ENCODE measurements at places on chromosomes 5 and 9.
A peak's percentile ranks its signal among the peaks of the same experiment; 100 is the strongest.

- no peak for DNase-seq
These were observed 81.6 kb upstream of the KLF4 start for GRCh38 chr9:107571148-107571547.

DNA sequence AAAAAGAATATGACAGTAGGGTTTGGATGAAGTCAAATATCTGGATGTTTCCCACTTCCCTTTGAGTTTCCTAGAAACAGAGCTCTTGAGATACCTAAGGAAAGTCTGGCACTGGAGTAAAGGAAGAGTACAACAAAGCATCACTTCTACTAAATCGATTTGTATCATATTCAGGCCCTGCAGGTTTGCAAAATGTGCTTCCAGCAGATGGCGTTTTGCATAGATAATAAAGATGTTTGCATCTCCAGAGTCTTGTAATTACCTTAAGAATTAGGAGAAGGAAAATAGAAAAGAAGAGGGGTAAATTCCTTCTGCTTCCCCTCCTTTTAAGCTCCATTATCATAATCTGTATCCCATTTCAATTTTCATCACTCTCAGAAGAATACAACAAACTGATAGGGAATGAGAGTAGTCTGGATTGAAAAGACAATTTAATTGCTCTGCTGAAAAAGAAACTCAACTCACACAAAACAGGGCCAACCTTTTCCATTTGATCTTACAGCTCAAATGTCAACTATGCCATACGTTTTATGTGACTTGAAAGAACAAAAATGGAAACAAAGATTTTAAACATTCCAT is 380.4 kb downstream of the PTPRD start:
- peak; percentile 47 for DNase-seq

DNA sequence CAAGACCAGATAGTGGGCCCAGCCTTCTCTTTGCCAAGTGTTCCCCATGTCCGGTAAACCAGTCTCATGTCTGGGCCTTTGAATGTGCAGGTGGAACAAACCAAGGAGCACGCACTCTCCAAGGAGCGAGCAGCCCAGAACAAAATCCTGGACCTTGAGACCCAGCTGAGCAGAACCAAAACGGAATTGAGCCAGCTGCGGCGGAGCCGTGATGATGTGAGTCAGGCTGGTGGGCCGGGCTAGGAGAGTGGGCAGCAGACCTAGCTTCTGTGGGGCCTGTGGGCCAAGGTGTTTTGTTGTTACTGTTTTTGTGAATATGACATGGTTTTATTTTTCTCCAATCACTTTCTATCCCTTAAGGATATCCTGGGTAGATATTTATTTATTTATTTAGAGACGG is 5.6 kb upstream of the GLE1 start:
- no peak for DNase-seq

- no peak for DNase-seq
These were observed 52.1 kb downstream of the AQP7 start for GRCh38 chr9:33350310-33350709.

GRCh38 chr9:97993000-97993399 is 9.9 kb downstream of the ANP32B start:
- no peak for DNase-seq

DNA sequence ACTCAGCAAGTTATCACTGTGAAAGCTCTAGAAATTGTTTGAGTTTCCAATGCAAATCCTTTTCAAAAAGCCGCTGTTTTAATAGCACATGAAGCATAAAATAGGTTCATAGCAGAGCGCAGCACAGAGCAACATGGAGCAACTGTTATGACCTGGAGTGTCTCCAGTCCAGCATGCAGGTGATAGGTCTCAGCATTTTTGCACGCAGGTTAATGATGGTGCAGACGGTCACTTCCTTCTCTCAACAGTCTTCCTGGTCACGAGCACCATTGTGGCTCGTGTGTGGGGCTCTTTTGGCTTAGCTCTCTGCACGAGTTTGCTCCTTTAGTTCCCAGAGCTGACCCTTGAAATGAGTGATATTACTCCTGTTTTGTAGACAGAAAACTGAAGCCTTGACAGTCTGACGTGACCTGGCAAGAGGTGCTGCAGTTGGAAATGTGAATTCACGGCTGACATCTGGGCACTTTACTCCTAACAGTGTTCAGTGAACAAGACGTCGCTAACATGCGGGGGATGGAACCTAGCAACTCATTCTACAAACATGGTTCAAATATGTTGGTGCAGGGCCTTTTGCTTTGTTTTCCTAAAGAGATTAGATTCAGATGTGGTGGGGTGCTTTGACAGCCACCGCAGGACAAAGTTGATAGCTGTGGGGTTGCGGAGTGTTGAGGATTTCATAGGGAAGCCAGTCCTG is 10.0 kb downstream of the TENT4A start:
- peak; percentile 30 for DNase-seq

- no peak for DNase-seq
These were observed 7.6 kb downstream of the MAP3K1 start for GRCh38 chr5:56822981-56823380.

DNA sequence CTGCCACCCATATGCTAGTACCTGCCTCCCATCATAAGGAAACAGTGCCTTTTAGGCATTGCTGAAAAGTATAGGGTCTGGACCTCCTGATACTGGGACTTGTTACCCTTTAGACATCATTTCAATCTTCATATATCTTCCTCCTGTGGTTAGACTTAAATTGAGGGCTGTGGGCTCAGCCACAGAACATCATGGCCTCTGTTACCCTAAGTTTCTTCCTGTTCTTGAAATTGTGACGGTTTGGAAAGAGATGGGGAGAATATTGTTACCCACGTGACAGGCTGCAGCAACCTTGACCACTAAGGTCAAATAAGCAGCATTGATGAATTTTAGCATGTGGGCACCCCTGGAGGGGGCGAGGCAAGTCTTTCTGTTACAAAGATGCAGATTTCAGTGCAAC is 87.7 kb downstream of the PDE8B start:
- no peak for DNase-seq

- DNase-seq: no peak
These were observed 186.8 kb upstream of the NFIB start for GRCh38 chr9:14500705-14501104.

DNA sequence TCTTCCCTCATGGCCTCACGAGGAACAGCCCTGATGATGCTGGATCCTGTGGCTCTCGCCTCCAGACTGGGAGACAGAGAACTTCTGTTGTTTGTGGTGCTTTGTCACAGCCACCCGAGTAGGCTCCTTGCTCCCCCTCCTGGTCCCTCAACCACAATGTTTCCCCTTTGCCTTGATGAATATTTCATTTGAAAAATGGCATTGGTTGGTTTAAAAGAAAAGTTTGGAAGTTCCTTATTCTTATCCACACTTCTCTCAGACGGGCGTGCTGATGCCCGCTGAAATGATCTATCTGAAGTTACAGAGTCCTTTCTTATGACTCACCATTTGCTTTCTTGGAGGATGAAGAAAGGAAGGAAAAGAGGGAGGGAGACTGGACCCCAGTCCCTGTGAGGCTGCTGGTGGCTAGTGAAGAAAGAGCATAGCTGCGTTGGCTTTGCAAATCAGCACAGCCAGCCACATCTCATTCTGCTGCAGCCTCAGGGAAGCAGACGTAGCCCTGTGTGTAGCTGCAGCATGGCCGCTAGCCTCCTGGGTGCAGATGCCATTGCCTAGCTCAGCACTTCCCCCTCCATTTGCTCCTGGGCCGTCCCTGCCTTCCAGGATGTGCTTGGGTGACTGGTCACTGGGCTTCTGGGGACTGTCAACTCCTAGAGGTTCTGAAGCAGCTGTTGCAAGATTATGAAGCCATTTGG is 185.9 kb downstream of the ERCC6L2 start:
- DNase-seq: peak; percentile 77

GRCh38 chr5:95704150-95704549 is 21.4 kb upstream of the SPATA9 start:
- peak; percentile 35 for DNase-seq

GRCh38 chr9:10744669-10745068 is 131.9 kb upstream of the PTPRD start:
- no peak for DNase-seq

DNA sequence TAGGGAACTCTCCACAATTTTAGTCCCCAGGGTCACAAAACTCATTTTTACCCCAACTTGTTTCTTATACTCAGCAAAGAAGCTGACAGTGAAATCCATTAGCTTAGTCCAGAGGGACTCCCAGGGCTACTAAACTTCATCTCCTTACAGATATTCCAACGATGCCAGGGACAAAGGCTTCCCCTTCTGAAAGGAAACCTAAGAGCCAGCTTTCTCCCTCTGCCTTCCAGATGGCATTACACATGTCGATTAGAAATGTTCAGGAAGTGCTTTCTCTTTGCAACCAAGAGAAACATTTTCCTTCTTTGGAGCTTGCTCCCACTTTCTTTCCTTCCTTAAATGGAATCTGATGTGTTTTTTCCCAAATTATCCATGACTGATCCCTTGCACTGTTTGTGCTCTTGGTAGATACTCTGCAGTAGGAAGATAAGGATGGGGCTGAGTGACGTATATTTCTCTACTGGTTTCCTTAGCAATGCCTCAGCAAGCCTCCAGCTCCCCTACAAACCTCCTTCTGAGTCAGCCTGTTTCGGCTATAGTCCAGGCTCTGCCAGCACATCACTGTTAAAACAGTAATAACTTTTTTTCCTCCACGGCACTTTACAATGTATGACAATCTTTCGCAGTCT is 43.0 kb upstream of the HTR4 start:
- DNase-seq: peak; percentile 3

- DNase-seq: no peak
These were observed 165.0 kb downstream of the TMEM232 start for GRCh38 chr5:110561510-110561909.

- no peak for DNase-seq
These were observed 37.8 kb downstream of the DNAJB5 start for GRCh38 chr9:35027374-35027773.

All from pons (tissue), 1 donor.